GM23248 (cell line): ENCODE measurements at places on chromosomes 2 and 18. TPM values are rescaled to one million over a fixed set of nuclear protein-coding genes. Genes with fewer than 3 reads are reported as not detected.

The OTX1 gene
- not detected in 2 replicates for polyA plus RNA-seq

The LRRC30 gene
- not detected in 2 replicates for polyA plus RNA-seq

The CUL3 gene
- polyA plus RNA-seq = 22.5 and 24.7 TPM in 2 replicates

The SLC4A5 gene
- 0.35 TPM in 1 of 2 replicates, not detected in the other for polyA plus RNA-seq

The DYSF gene
- 0.25 and 0.42 TPM in 2 replicates for polyA plus RNA-seq

The ITGB1BP1 gene
- polyA plus RNA-seq = 280 and 289 TPM in 2 replicates

The TLX2 gene
- not detected in 2 replicates for polyA plus RNA-seq

The MYO5B gene
- polyA plus RNA-seq = 0.03 and 0.05 TPM in 2 replicates

The SOX11 gene
- polyA plus RNA-seq = 0.08 and 0.13 TPM in 2 replicates

The CROCC2 gene
- polyA plus RNA-seq = not detected in 2 replicates

The TMEM17 gene
- 5.7 and 6.0 TPM in 2 replicates for polyA plus RNA-seq

The TMEM131 gene
- 16.4 and 17.2 TPM in 2 replicates for polyA plus RNA-seq

The CAB39 gene
- 22.7 and 23.1 TPM in 2 replicates for polyA plus RNA-seq

The EGR4 gene
- polyA plus RNA-seq = 0.08 TPM in 1 of 2 replicates, not detected in the other

The PSMD14 gene
- polyA plus RNA-seq = 90.5 and 96.0 TPM in 2 replicates

The PMAIP1 gene
- 7.5 and 9.3 TPM in 2 replicates for polyA plus RNA-seq

The ARHGEF4 gene
- 7.4 and 9.6 TPM in 2 replicates for polyA plus RNA-seq

The MC5R gene
- polyA plus RNA-seq = not detected in 2 replicates

The SP140 gene
- polyA plus RNA-seq = 0.53 TPM in 1 of 2 replicates, not detected in the other

The TMEM169 gene
- 0.11 and 0.25 TPM in 2 replicates for polyA plus RNA-seq

The KCNS3 gene
- 2.5 TPM in 2 replicates for polyA plus RNA-seq

The RIT2 gene
- not detected in 2 replicates for polyA plus RNA-seq

The MALL gene
- polyA plus RNA-seq = 61.6 and 68.5 TPM in 2 replicates

The MRPL44 gene
- 24.1 and 27.8 TPM in 2 replicates for polyA plus RNA-seq

The LYPD1 gene
- polyA plus RNA-seq = 0.43 and 0.51 TPM in 2 replicates

The ALK gene
- polyA plus RNA-seq = 0.05 TPM in 1 of 2 replicates, not detected in the other

The KRTCAP3 gene
- 0.56 and 0.67 TPM in 2 replicates for polyA plus RNA-seq

The SERPINB10 gene
- polyA plus RNA-seq = not detected in 2 replicates

The FRZB gene
- polyA plus RNA-seq = 0.08 TPM in 1 of 2 replicates, not detected in the other

The PAX8 gene
- 13.1 and 20.4 TPM in 2 replicates for polyA plus RNA-seq

The SLC40A1 gene
- 0.15 and 0.28 TPM in 2 replicates for polyA plus RNA-seq

The TWIST2 gene
- 248 and 253 TPM in 2 replicates for polyA plus RNA-seq

The REEP1 gene
- 0.27 TPM in 1 of 2 replicates, not detected in the other for polyA plus RNA-seq

The SULT6B1 gene
- polyA plus RNA-seq = not detected in 2 replicates

The IL36G gene
- not detected in 2 replicates for polyA plus RNA-seq

The IL18R1 gene
- 1.1 and 2.1 TPM in 2 replicates for polyA plus RNA-seq

The SCTR gene
- polyA plus RNA-seq = not detected in 2 replicates

The SCYGR6 gene
- polyA plus RNA-seq = not detected in 2 replicates

The VSNL1 gene
- polyA plus RNA-seq = 0.70 and 0.72 TPM in 2 replicates

The BUB1 gene
- 13.0 and 14.0 TPM in 2 replicates for polyA plus RNA-seq

The UGT1A5 gene
- not detected in 2 replicates for polyA plus RNA-seq

The MTIF2 gene
- 17.2 and 19.1 TPM in 2 replicates for polyA plus RNA-seq

The TMEM178A gene
- polyA plus RNA-seq = 0.23 TPM in 1 of 2 replicates, not detected in the other

The TXNDC2 gene
- polyA plus RNA-seq = not detected in 2 replicates

The GORASP2 gene
- polyA plus RNA-seq = 132 and 142 TPM in 2 replicates

The PXDN gene
- polyA plus RNA-seq = 222 and 235 TPM in 2 replicates

The EMILIN1 gene
- 61.5 and 65.0 TPM in 2 replicates for polyA plus RNA-seq
